ENCODE measurements at places on chromosomes 12 and 14.

DNA sequence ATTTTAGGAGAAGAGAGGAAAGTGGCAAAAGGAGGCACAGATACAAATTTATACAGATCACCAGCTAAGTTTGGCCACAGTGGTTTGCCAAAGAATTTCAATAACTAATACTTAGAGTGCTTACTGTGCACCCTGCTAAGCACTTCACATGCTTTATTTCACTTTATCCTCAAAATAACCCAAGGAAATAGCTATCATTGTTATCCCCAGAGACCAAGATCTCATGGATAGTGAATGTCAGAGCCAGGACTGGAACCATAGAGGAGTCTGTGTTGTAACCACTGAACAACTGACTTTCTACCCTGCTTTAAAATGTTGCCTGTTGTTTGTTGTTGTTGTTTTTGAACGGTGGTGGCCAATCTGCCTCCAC is 1.3 kb upstream of the TCP11L2 start:
- DNase-seq: no peak

GRCh38 chr12:11667171-11667570 is 17.7 kb downstream of the ETV6 start:
- no peak for DNase-seq

GRCh38 chr14:61434311-61434710 is 112.9 kb downstream of the PRKCH start:
- DNase-seq: no peak

DNA sequence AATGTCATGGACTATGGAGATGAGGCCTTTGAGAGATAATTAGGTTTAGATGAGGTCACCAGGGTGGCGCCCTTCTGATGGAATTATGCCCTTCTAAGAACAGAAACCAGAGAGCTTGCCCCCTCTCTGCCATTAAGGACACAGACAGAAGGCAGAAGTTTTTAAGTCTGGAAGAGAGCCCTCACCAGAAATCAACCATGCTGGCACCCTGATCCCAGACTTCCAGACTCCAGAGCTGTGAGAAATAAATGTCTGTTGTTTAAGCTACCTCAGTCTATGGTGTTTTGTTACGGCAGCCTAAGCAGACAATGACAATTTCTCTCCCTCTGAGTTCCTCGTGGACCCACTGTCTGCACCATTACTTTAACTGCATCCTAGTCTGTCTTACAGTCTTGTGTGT is 382.0 kb downstream of the GXYLT1 start:
- no peak for DNase-seq

GRCh38 chr12:128288357-128288756 is 21.4 kb downstream of the TMEM132C start:
- DNase-seq: no peak

DNA sequence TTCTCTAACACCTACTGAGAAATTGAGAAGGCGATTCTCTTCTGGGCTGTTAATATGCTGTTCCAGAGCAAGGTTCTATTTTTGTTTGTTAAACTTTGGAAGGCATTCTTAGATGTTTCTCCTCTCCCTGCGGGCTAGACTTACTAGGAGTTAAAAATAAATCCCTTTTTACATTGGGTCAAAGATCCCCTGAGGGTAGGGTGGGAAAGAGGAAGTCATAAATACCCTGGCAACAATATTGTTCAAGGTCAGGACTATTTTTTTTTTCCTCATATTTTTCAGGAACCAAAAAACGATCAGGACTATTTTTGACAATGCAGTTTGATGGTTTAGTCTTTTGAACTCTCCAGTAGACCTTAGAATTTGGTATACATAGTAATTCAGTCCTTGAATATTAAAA is 12.0 kb upstream of the SLC2A14 start:
- DNase-seq: no peak

DNA sequence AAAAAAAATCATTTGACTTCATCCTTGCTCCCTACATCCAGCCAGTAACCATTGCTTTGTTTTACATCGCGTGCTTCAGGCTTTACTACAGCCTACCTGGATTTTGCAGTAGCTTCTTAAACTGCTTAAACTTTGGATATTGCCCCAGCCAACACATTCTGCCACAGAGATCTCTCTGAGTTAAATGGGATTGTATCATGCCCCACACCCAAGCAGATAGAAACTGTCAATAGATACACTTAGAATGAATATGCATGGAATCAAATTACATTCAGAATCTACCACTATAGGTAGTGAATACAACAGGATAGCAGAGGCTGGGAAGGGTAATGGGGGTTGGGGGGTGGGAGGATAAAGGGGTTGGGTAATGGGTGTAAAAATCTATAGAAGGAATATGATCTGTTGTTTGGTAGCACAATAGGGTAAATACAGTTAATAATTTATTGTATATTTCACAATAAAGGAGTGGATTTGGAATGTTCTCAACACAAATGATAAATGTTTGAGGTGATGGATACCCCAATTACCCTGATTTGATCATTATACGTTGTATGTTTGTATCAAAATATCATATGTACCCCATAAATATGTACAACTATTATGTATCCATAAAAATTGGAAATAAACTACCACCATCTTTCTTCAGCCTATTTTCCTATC is 2.7 kb upstream of the MYRFL start:
- no peak for DNase-seq

DNA sequence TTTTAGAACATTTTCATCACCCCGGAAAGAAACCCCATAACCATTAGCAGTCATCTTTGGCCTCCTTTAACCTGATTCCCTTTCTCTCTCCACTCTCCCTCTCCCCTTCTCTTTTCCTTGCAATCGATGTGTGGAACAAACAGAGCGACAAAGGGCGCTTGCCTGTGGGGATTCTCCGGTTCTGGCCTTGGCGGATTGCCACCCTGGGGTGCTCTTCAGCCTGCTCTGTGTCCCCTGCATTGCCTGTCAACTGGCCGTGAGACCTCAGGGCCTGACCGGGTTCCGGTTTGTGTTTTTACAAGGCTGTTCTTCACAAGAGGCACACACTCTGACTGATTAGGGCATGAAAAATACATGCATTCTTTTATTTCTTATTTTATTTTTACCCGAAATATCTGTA is 27.8 kb downstream of the LRTM2 start:
- DNase-seq: no peak

- DNase-seq: no peak
Observed at GRCh38 chr14:31568161-31568560, 7.0 kb downstream of the NUBPL start.

DNA sequence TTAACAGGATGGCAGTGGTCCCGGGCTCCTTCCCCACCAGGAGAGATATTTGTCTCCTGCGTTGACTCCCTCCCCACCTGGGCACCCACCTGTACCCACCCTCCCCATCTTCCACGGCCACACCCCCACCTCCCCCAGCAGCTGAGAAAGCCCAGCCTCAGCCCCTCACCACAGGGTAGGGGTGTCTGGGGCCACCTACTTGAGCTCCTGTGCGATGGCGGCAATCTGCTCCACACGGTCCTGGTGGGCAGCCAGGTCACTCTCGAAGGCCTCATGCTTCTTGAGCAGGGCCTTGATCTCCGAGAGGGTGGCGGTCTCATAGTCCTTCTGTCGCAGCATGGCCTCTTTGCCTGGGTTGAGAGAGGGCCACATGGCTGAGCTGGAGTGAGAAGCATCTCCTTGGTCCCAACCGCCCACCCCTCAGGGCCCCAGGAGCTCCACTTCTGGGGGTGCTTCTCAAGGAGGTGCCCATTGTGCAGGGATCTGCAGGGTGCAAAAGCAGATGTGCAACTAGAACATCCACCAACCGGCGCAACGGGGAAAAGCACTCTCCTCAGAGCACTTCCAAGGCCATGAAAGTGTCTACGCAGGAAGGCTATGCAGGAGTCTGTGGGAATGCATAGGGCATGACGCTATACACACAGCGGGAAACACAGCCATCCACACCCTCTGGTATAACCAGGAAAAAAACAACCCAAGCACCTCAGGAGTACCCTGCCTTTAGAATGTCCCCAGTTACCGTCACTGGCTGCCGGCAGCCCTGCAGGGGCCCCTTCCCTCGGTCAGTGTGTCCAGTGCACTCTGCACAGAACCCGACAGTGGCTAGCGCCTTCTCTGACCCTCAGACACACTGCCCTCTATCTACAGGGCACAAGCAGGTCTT is 92.6 kb upstream of the ZFP36L1 start:
- DNase-seq: no peak

- DNase-seq: no peak
Observed at GRCh38 chr12:54139019-54139418, 49.8 kb downstream of the SMUG1 start.

GRCh38 chr12:108193917-108194316 is 64.8 kb downstream of the WSCD2 start:
- no peak for DNase-seq

- DNase-seq: no peak
Observed at GRCh38 chr12:25058012-25058411, 109.1 kb upstream of the BCAT1 start.

GRCh38 chr12:75712223-75712622 is 200.8 kb upstream of the KRR1 start:
- no peak for DNase-seq

DNA sequence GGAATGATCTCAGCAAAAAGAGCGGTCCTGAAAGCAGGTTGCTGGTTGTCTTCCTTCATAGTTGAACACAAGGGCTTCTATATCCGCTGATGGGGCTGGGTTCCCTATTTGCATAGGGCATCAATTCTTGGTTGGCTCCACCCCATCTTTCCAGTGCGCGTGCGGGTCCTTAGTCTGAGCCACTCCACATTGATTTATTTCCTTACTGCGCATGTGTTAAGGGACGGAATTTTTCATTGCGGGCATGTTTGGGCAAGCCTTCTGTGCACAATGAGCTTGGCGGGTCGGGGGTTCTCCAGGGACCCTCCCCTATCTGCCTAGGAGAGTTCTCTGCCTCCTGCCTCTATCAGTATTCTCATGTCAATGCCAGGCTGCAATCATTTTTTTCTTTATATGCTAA is 21.2 kb upstream of the DLGAP5 start:
- DNase-seq: no peak

DNA sequence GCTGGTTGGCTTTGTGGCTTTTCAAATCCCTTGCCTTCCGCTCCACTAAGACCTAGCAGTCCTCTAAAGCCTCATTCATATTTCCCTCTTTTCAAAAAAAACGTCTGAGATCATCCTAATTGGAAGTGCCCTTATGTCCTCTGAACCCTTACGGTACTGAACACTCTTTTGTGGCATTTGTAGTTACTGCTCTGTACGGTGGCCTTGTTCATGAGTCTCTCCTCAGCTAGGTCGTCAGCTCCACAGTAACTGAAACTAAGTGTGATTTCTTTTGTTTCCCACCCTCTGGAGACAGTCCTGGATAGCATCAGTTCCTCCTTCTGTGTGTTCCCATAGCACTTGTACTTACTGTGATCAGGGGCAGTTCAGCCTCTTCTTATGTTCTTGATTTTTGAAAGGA is 49.7 kb downstream of the DAAM1 start:
- DNase-seq: no peak

DNA sequence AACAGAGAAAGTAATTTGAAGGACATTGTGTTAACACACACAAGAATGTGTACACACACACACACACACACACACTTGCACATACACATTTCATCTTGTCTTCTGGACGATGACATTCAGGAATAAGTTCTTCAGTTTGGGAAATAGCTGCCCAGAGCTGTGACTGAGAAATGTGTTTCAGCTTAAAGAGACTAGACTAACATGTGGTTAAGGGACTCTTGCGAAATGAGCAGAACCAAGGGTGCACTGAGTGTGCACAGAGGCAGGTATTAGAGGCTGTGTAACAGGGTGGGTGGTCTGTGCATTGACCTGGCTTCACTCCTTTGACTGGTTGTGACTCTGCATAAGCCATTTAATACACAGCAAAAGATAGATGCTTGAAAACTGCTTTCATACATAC is 29.4 kb upstream of the KCNA5 start:
- no peak for DNase-seq

GRCh38 chr14:94388384-94389103 is at the start of gene SERPINA1:
Gene SERPINA1, minus strand, starts transcription at chr14:94388602. Its CDS starts 5,365 bp downstream, at chr14:94383237.
- no peak for DNase-seq

DNA sequence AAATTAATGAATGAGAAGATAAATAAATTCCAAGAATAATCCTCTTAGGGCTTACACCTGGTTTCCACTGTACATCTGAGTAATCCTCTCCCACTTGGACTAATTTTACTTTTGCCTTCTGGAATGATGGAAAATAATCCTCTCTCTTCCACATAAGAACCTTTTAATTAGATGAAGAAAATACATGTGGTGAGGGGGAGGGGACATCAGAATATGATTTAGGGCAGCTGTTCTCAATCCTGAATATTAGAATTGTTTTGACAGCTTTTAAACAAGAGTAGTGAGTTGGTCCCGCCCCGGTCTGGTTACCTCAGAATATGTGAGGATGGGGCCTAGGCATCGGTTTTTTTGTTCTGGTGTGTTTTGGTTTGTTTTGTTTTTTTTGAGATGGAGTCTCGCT is 51.5 kb downstream of the HECTD4 start:
- DNase-seq: no peak

DNA sequence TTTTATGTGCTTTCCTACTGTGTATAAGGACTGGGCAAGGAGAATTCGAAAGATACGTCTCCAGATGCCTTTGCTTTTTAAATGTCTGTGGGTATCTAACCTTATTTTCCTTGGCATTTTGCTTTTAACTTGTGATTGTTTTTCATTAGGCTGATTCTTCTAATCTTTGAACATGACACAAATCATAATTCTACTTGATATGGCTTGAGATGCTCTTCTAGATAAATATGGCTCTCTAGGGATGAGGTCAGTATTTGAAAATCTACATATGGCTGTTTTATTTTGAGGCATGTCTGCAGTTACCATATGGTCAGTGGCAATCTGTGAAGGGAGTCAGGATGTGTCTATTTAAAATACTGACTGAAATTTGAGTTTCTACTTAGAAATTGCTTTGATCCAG is 139.2 kb downstream of the SLC2A13 start:
- no peak for DNase-seq

DNA sequence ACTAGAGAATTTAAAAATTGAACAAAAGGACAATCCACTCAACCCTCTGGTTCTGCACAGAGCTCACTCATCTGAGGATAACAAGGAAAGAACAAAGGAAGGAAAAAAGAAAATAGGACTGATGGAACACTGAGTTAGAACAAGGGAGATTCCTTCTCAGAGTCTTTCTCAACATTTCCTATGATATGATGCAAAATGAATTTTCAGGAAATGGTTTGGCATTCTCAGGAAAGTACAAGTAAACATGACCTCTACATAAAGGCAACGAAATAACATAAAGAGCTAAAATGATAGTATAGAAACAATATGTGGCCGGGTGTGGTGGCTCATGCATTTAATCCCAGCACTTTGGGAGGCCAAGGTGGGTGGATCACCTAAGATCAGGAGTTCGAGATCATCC is 135.8 kb downstream of the ITPR2 start:
- DNase-seq: no peak

- DNase-seq: no peak
Observed at GRCh38 chr12:101969-102878, 35.7 kb downstream of the IQSEC3 start.

Data from stimulated activated CD4-positive, alpha-beta T cell treated with anti-CD3 and anti-CD28 coated beads, Interleukin-15, amount 100 ng/mL, for 1 hour (primary cell).